ENCODE measurements at places on chromosomes 4 and X. TPM values are rescaled to one million over a fixed set of nuclear protein-coding genes. Genes with fewer than 3 reads are reported as not detected.

Gene SLITRK4
- total RNA-seq, result not detected

DNA sequence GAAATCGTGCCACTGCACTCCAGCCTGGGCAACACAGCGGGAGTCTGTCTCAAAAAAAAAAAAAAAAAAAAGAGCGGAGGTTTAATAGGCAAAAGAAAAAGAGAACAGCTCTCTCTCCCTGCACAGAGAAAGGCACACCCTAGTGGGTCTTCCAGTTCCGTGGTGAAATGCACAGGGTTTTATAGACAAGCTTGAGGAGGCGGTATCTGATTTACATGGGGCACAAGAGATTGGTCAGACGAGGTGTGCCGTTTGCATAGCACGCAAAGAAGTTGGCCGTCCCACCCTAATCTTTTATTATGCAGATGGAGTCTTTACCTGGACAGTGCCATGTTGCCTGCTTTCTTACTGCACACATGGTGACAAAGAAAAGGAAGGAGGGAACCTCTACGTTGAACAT is 33.5 kb upstream of the REST start:
- no peak for DNase-seq

Gene N4BP2
- 16.7 TPM for total RNA-seq

Gene MAGEA6
- total RNA-seq, result not detected

DNA sequence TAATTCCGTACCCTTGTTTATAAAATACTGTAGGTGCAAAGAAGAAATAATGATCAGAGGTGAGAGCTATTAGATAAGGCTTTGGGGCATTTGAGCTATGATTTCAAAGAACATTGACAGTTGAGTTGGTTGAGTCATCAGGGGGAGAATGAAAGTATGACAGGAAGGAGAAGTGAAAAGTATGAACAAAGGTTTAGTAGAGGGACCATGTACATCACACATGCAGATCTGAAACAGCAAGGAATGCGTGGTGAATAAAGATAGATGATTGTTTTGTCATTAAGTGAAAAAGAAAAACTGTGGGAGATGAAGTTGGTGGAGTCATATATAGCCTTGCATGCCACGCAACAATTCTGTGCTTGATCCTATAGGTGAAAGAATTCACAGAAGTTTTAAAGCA is 163.1 kb downstream of the ARAP2 start:
- no peak for DNase-seq

GRCh38 chr4:128615197-128615596 is 194.3 kb upstream of the JADE1 start:
- no peak for DNase-seq

DNA sequence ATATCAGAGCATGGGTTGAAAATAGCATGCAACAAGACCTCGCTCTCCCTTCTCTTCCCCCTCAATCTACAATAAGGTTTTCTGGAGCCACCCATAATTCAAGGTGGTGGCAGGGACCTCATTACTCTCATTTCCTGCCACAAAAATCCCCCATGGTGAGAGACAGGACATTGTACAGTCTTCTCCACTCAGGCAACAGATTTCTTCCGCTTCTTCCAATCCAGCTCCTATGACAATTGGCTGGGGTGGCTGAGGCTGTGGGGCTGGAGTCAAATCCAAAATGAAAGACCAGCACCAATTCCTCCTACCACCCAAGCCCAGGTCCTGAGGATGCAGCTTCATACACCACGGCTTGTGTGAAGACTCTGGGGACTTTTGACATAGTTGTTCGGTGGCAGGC is 40.3 kb upstream of the NKRF start:
- DNase-seq, result peak; percentile 25

Gene KDM5C
- 127 TPM for total RNA-seq

DNA sequence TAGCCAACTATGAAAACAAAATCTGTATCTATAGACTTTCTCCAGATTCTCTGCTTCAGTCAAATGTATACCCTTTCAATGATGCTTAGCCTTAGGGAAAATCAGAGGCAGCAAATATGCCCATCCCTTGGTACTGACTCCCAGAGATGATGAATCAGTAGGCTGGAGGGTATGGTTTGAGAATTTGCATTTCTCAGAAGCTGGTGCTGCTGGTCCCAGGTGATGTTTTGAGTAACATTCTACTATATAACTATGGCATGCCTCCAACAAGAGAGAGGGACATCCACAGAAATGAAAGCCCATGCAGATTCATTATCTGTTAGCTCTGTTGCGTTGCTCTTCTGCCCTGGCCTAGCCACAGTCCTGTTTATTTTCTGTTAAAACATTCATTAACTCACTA is 13.6 kb downstream of the TNIP3 start:
- DNase-seq, result no peak

DNA sequence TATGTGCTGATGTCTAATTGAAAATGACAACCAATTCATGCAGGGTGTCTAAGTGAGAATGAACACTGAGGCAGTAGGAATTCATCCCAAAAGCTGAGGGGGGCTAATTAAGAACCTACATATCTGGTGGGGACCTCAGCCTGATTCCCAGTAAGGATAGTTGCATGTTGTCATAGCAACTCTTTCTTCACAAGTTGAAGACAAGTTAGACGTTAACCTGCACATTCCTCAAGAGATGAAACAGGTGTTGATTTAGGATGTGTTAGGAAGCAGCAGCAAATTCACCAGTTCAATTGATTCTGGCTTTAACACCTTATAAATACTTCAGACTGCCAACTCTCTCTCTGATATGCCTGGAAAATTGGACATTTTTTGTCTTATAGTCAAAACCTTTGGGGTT is 7.3 kb downstream of the FNIP2 start:
- DNase-seq, result no peak

GRCh38 chr4:176593943-176594342 is 198.8 kb downstream of the VEGFC start:
- no peak for DNase-seq

Gene MAGIX
- total RNA-seq, result 1.6 TPM

Gene ZNF732
- not detected for total RNA-seq

GRCh38 chr4:142528433-142528832 is 317.7 kb downstream of the INPP4B start:
- no peak for DNase-seq

Gene SOWAHD
- 2.0 TPM for total RNA-seq

- DNase-seq, result no peak
Measured at GRCh38 chr4:67371615-67372014, 173.7 kb downstream of the CENPC start.

- DNase-seq, result peak; percentile 24
Measured at GRCh38 chrX:134908356-134908755, 82.4 kb upstream of the SMIM10 start.

- no peak for DNase-seq
Measured at GRCh38 chr4:73401412-73401811, 2.7 kb upstream of the ALB start.

GRCh38 chrX:134600714-134601113 is 57.6 kb downstream of the PLAC1 start:
- DNase-seq, result no peak

Gene PAGE2
- total RNA-seq, result not detected

Gene ANOS1
- total RNA-seq, result 0.14 TPM

GRCh38 chr4:1547856-1548826 is 136.0 kb downstream of the FAM53A start:
- no peak for DNase-seq

DNA sequence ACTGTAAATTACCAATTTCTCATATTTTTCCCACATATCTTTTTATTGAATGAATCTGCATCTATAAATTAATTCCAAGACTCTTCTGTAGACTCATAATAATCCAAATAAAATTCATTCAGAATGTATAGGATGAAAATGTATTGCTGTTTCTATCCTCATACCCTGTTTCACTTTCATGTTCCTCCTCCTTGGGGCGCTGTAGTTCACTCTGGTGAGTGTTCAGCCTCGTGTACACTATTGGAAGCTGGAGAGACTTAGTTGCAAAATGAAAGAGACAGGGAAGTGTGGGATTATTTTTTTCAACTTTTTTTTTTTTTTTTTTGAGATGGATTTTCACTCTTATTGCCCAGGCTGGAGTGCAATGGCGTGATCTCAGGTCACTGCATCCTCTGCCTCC is 296.1 kb downstream of the TLL1 start:
- no peak for DNase-seq

GRCh38 chr4:173272996-173273395 is 61.2 kb downstream of the HMGB2 start:
- DNase-seq, result no peak

GRCh38 chrX:133911825-133912495 is 73.4 kb downstream of the GPC3 start:
- DNase-seq, result no peak

DNA sequence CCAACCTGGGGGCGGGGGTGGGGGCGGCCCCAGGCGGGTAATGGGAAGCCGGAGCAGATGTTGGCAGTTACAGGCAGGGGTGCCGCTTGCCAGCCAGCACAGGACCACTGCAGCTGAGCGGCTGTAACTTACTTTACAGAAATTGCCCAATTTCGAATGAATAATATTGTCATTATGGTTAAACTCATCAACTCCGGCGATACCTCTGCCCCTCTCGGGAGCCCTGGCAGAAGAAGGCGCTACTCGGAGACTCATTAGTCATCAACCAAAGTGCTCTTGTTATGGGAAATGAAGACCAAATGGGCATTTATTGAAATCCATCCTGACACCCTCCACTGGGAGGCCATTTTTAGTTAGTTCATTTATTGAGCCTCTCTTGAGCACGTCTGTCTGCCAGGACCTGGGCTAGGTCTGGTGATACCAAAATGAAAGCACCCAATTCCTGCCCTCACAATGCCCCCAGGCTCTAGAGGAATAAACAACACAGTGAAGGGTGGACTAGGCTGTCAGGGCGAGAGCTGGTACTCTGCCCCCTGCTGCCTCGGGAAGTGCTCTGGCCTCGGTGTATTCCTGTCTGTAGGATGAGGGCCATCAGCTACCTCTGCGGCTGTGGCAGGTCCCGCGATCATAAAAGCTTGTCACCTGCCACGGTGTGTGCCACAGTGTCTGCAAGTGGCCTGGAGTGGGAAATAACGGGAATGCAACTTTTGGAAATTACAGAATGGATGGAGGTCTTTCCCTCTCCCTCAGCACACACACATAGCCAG is 159.1 kb upstream of the PSAPL1 start:
- DNase-seq, result no peak

- DNase-seq, result no peak
Measured at GRCh38 chr4:8834681-8835220, 36.9 kb downstream of the HMX1 start.

GRCh38 chr4:32697281-32697814 is 1977.2 kb downstream of the PCDH7 start:
- no peak for DNase-seq

DNA sequence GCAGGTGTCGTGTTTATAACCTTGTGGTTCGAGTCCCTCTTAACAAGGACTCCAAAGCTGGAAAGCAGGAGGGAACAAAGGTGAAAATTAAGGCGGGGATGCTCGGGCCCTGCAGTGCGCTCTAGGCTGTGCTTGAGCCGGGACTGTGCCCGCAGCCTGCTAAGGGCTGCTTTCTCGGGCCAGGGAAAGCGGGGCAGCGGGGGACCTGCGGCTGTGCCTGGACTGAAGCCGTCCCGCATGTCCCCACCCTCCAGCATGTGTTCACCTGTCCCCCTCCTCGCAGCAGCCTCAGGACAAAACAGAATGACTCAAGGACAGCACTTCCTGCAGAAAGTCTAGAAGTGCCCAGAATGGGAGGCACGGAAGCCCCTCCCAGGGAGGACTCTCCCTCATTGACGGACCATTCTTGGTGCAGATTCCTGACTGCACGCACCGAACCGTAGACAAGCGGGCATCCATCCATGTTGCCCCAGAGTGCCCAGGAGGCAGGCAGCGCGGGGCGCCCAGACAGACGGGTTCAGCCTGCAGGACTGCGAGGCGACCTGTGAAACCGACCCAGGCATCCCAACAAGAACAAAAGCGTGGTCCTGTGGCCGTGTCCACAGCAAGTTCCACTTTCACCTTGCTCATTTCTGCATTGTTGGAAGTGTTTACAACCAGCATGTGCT is 342.9 kb downstream of the MAGEB5 start:
- DNase-seq, result no peak

DNA sequence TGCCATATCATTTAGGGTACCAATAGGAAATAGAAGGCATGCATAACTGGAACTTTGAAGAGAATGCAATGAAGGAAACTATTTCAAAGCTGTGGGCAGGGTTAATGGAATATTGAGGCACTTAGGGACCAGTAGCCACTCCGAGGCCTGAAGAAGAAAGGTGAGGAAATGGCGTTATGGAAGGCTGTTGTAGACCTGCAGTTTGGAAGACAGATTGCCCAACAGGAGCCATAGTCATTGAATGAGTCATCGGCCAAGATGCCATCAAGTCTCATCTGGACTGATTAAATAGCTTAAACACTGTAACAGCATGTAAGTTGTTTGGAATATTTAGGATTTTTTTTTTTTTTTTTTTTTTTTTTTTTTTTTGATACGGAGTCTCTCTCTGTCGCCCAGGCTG is 11.6 kb downstream of the CXCL13 start:
- no peak for DNase-seq

DNA sequence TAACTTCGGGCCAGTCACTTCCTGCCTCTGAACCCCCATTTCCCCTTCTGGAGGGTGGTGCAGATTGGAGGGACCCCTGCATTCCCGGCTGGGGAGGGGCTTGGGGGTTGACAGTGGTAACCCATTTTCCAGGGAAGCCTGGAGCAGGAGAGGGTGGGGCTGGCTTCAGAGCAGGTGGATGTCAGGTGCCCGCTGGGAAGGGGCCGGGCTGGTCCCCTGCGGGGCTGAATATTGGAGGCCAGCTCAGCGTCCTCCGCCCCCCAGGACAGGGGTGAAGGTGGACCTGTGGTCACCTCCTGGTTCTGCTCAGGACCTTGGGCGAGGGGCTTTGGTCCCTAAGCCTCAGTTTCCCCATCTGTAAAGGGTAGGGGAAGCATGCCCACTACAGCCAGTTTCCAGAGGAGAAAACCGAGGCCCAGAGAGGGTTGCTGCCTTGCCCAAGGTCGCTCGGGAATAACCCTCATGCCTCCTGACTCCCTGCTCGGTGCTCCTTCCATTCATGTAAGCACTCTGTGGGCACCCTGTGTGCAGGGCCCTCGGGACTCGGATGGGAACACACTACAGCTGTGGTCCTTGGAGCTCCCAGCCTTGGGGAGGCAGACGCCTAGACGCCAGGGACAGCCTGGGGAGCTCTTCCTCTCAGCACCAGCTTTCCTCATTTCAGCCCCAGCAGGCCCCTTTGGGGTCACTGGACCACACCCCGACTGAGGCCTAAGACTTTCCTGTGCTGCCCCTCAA is 683 bp downstream of the MAN2B2 start:
- no peak for DNase-seq

DNA sequence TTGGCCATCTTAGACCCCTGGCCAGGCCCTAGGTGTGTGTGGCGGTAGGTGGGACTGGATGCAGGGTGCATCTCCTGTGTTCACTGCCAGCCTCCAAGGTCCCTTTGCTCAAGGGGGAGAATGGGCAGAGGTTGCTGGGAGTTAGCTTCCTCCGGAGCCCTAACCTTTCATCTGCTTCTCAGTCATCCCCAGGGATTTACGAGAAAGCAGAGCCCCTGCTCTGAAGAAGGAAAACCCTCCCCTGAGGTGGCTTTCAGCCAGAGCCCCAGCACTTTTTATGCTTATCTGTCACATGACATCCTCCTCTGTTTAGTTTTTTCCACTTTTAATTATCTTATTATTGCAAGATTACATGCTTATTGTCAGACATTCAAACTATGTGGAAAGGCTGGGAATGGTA is 44.9 kb upstream of the DDX3X start:
- no peak for DNase-seq
